Cardiac fibroblast (primary cell): ENCODE measurements at places on chromosomes 2 and 18.

DNA sequence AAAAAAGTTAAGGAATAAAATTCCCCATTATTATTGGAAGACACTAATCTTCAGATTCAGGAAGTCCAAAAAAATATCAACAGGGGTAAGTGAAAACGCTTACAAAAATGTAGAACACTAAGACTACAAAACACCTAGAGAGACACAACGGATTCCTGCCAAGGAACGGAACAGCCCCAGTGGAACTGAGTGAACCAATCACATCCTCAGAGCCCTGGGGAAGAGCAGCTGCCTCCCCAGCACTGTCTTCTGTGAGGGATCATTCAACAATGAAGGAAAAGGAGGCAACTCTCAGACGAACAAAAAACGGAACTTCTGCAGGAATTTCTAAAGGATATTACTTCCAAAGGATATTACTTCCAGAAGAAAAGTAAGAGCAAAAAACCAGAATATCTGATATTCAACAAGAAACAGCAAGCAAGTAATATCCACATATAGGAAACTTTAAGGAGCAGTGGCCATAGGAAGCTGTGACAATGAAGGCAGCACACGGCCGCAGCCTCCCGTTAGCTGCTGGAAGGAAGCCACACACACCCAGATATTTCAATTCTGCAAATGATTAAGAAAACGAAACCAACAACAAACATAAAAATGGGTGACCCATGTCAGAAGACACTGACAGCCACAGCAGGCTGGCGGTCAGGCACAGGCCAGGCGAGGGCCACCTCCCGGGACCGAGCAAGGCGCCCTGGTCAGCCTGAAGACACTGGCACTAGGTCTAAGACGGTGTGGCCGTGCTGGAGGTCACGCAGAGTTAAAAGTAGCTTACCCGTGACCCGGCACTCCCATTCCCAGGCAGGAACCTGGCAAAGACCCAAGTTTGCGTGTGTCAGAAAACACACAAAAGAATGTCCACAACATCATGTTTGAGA, 81.8 kb downstream of the HDAC4 start:
- DNase-seq, result peak; percentile 71

DNA sequence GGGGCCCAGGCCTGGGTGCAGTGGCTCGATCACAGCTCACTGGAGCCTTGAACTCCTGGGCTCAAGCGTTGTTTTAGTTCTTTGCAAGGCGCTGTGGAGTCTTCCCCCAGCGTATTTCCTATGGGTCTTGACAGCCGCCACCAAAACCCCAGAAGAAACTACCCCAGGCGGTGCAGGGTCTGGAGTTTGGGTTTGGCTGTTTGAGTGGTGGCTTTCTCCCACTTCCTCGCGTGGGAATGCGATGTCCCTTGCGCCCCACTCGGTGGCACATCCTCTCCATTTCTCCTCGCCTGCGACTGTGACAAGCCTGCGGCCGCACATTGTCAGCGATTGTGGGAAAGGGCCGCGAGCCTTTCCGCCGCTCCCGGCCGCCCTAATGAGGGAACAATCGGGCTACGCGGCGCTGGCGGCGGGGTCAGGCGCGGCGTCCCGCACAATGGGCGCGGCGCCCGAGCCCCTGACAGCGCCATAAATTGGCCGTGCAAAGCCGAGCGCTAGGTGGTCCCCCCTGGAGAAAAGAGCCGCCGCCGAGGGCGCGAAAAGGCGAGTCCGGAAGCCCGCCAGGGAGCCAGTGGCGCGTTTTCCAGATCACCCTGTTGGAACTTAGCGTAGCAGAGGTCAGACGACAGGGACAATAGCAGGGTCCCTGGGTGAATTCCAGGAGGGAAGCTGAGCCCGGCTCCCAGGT, 194.9 kb upstream of the POU3F3 start:
- DNase-seq, result no peak

DNA sequence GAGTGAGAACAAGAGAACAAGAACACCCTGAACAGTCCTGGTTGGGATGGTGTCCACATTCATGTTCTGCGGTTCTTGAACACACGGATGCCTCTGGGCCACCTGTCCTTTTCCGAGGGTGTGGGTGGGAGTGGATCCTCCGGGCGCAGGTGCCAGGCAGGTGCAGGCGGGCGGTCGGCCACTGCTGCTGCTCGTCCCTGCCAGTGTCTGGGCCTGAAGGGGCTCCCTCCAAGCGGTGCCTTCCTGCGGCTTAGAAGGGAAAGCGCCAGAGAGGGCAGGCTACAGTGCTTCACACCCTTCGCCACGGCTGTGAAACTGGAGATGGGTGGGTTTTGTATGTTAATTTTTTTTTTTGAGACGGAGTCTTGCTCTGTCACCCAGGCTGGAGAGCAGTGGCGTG, 8.0 kb upstream of the D2HGDH start:
- DNase-seq, result no peak

- no peak for DNase-seq
Measured at GRCh38 chr2:119426801-119427395, 4.8 kb upstream of the TMEM37 start.

DNA sequence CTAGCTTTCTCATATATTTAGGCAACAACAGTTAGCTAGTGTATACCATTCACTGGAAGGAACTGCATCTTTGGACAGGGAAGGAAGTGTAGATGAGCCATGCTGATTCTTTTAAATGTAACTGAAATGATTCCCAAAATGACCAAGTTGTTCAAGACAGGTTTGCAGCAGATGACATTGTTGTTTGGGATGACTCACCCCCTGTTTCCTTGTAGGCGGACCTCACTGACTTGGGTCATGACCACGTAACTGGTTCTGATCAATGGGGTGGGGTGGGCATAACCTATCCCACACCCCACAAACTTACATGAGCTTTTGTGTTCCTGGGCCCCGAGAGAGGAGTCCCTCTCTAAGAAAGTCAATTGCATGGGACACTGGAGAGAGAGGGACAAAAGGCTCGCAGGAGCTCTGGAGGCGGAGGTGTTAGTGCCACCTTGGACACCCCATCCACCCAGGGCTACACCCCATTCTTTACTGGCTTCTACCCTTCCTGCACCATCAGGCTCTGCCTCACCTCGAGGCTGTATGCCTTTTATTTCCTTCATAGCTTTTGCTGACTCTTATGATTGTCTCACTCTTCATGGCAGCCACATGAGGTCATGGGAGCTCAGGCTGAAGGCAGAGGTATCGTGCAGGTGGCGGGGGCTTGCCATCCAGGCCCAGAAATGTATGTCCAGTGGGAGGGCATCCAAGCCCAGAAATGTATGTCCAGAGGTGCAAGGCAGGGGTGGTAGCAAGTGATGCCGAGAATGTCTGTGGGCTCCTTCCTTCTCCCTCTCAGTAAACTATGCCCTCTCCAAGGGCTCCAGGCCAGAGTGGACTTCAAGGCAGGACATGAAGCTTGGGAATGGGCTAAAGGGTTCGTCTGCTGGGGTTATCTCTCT, 108.0 kb downstream of the TWIST2 start:
- no peak for DNase-seq

- no peak for DNase-seq
Measured at GRCh38 chr2:228942856-228943255, 328.2 kb downstream of the PID1 start.

DNA sequence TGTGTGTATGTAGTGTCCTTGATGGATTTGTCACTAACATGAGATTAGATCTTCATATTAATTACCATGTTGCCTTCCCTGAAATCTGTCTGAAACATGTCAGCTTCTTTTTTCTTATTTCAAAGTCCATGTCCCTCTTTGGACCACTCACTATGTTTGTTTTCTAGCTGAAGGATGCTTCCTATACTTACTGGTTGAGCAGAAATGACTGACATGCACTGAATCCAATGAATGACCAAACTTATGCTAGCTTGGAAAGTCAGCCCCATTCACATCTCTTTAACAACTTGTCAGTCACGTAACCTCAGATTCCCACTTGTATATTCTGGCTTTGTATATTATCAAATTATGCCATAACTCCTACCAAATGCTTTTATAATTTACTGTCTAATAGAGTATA, 69.9 kb upstream of the STK39 start:
- DNase-seq, result no peak

- DNase-seq, result no peak
Measured at GRCh38 chr2:217086038-217086522, 226.2 kb upstream of the TNP1 start.
